ENCODE measurements at places on chromosomes 2 and 18. TPM values are rescaled to one million over a fixed set of nuclear protein-coding genes. Genes with fewer than 3 reads are reported as not detected.

ALPI gene
- 0.49 TPM for polyA plus RNA-seq

MARCO gene
- 0.65 TPM for polyA plus RNA-seq

SERPINB4 gene
- polyA plus RNA-seq = not detected

PDE11A gene
- polyA plus RNA-seq = 0.58 TPM

CFC1 gene
- polyA plus RNA-seq = not detected

VIT gene
- 0.15 TPM for polyA plus RNA-seq

UGT1A4 gene
- polyA plus RNA-seq = 0.84 TPM

ABCG5 gene
- polyA plus RNA-seq = not detected

PLA2R1 gene
- polyA plus RNA-seq = 71.9 TPM

SCN1A gene
- not detected for polyA plus RNA-seq

TTR gene
- polyA plus RNA-seq = 4.4 TPM

RRM2 gene
- polyA plus RNA-seq = 3.6 TPM

UBE2F gene
- 68.7 TPM for polyA plus RNA-seq

CD207 gene
- polyA plus RNA-seq = not detected

CAPN14 gene
- polyA plus RNA-seq = 0.22 TPM

SLC4A5 gene
- 1.1 TPM for polyA plus RNA-seq

TSPYL6 gene
- polyA plus RNA-seq = not detected

SLC23A3 gene
- polyA plus RNA-seq = 10.9 TPM

SERPINB7 gene
- 0.45 TPM for polyA plus RNA-seq

MOGAT1 gene
- polyA plus RNA-seq = not detected

SCYGR4 gene
- polyA plus RNA-seq = not detected

ALKAL2 gene
- 8.0 TPM for polyA plus RNA-seq

DOK6 gene
- polyA plus RNA-seq = 4.6 TPM

SKOR2 gene
- polyA plus RNA-seq = not detected

PCARE gene
- 1.3 TPM for polyA plus RNA-seq

POTEI gene
- polyA plus RNA-seq = not detected

UGT1A3 gene
- polyA plus RNA-seq = 0.47 TPM

TWIST2 gene
- polyA plus RNA-seq = 0.56 TPM

NOL4 gene
- polyA plus RNA-seq = 0.62 TPM

GYPC gene
- 61.9 TPM for polyA plus RNA-seq

GREB1 gene
- polyA plus RNA-seq = 1.8 TPM

MAP2 gene
- polyA plus RNA-seq = 3.6 TPM

APCDD1 gene
- polyA plus RNA-seq = 2.8 TPM

CNTNAP5 gene
- not detected for polyA plus RNA-seq

RGPD8 gene
- 0.77 TPM for polyA plus RNA-seq

ASNSD1 gene
- polyA plus RNA-seq = 36.5 TPM

SAG gene
- polyA plus RNA-seq = not detected

IFIH1 gene
- 11.3 TPM for polyA plus RNA-seq

PLGLB1 gene
- 3.3 TPM for polyA plus RNA-seq

EVX2 gene
- not detected for polyA plus RNA-seq

TTN gene
- polyA plus RNA-seq = 0.02 TPM

TLX2 gene
- polyA plus RNA-seq = not detected

EIF2AK3 gene
- polyA plus RNA-seq = 5.7 TPM

APOB gene
- polyA plus RNA-seq = 0.11 TPM

UPP2 gene
- polyA plus RNA-seq = 20.9 TPM

SNORC gene
- 3.3 TPM for polyA plus RNA-seq

AGXT gene
- 12.5 TPM for polyA plus RNA-seq

FSHR gene
- not detected for polyA plus RNA-seq

KCNF1 gene
- 0.67 TPM for polyA plus RNA-seq

CNGA3 gene
- polyA plus RNA-seq = not detected

UGT1A5 gene
- not detected for polyA plus RNA-seq

RGPD4 gene
- polyA plus RNA-seq = not detected

RAB27B gene
- polyA plus RNA-seq = 0.32 TPM

ZBTB7C gene
- polyA plus RNA-seq = 1.8 TPM

MYL12B gene
- polyA plus RNA-seq = 884 TPM

ANTXR1 gene
- 7.0 TPM for polyA plus RNA-seq

All from kidney (tissue), 22 donors.